ENCODE measurements at places on chromosomes 2 and 18.

- DNase-seq: no peak
Observed at GRCh38 chr2:73101626-73102256, 11.0 kb downstream of the RAB11FIP5 start.

GRCh38 chr2:178954049-178954448 lies 95.9 kb downstream of the CCDC141 start:
- no peak for DNase-seq

DNA sequence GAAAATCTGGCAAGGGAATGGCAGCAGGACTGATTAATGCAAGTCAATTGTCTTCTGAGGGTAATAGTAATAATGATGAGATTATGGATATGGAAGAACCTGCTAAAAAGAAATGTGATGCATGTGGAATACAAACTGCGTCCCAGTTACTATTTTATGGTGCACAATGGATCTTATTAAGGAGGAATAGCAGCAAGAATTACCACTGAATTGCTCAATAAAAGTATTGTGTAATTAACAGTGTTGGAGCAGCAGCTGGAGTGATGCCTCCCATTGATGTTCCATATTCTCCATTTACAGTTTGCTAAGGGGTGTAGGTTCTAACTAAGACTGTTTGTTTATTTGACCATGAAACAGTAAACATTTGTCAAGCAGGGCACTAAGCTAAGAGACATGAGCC lies 167.9 kb downstream of the HRH4 start:
- no peak for DNase-seq

DNA sequence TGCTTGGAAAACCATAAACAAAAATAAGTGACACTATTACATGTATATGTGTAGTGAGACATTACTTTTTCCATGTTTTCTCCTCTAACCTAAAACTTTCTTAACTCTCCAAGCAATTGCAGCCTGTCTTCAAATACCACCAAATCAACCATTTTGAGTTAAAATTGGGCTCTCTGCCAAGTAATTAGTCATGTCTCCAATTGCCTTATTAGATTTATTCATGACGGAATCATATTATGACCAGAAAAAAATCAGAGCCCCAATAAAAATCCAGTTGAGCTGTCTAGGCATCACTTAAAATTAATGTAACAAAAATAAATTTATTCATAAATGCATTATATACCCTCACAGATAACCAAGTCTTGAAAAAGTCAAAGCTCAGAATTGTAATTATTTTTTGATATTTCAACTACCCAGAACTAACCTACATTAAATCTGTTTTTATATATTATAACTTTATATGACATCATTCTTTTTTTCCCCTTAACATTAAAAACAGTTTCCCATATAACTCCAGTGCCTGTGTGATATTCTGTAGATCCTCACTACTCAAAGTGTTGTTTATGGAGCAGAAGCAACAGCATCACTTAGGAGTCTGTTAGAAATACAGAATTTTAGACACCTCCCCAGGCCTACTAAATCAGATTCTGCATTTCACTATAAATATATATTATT lies 157.0 kb downstream of the ERBB4 start:
- no peak for DNase-seq

- DNase-seq: no peak
Observed at GRCh38 chr18:8758466-8758865, 53.1 kb downstream of the MTCL1 start.

DNA sequence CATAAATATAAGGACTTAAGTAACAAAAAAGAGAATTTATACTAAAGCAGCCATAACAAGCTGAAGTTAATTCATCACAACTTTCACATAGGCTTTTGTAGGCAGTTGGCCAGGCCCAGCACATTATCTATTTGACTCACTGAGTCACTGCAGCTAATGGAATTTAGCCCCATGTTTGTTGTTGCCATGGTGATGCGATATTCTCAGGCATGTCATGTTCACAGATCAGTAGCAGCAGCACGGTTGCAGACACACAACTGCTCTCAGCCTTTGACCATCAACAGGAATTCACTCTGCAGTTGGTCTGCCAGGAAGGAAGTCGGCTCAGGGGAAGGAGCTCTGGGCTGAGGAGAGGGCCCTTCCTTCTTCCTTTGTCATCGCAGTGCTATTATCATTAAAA lies 639.8 kb downstream of the TMEM182 start:
- peak; percentile 87 for DNase-seq
